ENCODE measurements at places on chromosomes 12 and 14.
A peak's percentile ranks its signal among the peaks of the same experiment; 100 is the strongest.

DNA sequence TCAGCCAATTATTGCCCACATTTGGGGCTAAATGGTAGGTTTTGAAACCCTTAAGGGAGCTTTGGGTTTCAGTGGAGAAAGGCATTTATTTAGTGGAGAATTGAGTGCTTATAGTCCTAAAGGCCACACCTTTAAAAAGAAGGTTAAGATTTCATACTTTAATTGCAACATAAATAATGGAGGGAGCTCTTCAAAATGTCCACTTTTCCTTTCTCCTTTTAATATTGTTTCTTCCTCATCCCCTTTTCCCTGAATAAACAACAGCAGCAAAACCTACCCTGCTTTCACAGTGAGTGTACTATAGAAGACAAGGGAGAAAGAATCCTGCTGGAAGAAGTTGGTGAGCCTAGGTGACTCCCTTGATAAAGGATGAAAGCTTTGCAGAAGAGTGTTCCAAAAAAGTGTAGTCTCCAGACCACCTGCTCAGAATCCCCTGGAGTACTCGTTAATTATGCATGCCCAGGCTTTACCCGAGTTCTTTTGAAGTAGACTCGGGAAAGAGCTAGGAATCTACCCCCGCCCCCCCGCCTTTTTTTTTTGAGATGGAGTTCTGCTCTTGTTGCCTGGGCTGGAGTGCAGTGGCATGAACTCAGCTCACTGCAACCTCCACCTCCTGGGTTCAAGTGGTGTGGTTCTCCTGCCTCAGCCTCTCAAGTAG is 11.5 kb upstream of the EID3 start:
- DNase-seq = no peak

DNA sequence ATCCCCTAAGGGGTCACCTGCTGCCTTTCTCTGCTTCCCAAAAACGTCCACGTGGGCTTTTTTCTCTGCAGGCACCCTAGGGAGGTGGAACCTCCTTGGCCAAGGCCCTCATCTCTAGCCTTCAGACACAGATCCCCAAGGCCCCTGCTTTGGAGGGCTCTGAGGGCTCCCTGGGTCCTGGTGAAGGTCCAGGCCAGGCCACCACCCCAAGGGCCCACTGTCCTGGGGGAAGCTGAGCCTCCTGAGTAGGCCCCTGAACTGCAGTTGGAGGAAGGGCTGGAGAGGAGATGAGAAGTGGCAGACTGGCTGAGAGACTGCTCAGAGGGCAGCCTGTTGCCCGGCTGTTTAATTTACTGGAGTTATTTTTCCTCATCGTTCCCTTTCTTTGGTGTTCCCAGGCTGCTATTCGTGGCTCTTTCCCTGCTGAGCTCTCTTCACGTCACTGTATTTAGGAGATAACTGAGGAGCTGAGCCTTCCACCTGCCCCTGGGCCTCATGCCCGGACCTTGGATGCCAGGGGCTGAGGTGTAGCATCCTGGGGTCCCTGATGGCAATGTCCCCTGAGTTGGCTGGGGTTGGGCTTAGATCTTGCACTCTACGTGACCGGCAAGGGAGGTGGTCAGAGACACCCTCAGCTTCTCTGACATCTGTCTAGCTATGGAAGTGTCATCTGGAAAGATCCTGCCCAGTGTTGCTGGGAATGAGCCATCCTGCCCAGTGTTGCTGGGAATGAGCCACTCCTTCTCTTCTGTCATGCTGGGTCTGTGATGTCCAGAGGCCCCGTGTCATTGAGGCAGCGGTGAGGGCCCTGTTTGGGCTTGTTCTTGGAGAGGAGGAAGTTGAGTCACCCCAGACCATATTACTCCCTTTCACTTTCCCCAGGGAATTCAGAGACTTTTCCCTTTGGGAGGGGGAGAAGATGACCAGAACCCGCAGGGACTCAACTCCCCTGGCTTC is 139.8 kb downstream of the TSPAN9 start:
- DNase-seq = no peak

- DNase-seq = no peak
Observed at GRCh38 chr14:102493585-102493984, 16.0 kb downstream of the ANKRD9 start.

GRCh38 chr12:23204933-23205778 is 580.2 kb downstream of the ETNK1 start:
- no peak for DNase-seq

GRCh38 chr12:4286771-4287317 is 13.3 kb downstream of the CCND2 start:
- no peak for DNase-seq

DNA sequence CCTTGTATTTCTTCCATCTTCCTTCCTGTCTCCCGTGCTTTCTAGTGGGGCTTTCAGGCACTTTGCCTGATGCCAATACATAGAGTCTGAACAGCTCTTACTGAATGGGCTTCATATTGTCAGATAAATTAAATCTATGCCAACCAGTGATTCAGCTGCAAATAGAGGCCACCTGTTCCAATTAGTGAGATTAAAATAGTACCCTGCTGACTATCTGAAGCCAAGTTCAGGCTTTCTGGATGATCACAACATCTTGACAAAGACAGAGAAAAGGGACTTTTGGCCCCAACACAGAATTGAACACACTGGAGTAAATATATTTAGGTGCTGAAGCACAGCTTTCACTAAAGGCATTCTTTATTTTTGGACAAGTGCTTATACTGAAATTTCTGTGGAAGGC is 11.8 kb downstream of the TMCC3 start:
- DNase-seq = peak; percentile 53

GRCh38 chr14:90281261-90281660 is 24.9 kb downstream of the PSMC1 start:
- no peak for DNase-seq

DNA sequence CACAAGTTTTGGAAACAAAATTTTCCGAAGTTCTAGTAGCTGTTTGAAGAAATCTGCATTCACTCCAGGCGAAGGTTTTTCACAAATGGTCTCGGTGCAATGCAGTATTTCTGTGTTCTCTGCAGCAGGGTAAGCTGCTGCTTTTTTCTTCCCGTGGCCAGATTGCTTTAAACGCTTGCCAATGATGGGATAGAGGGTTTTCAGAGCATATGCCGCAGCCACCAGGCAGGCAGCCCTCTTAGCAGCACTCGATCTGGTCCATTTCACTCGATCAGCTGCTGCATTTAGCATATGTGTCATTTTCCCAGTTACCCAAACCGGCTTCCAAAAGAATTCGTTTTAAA is 315 bp downstream of the ABCD2 start:
- peak; percentile 31 for DNase-seq

GRCh38 chr14:97149775-97150174 is 352.6 kb downstream of the VRK1 start:
- DNase-seq = no peak

- no peak for DNase-seq
Observed at GRCh38 chr12:54749191-54749818, 101.1 kb upstream of the DCD start.

DNA sequence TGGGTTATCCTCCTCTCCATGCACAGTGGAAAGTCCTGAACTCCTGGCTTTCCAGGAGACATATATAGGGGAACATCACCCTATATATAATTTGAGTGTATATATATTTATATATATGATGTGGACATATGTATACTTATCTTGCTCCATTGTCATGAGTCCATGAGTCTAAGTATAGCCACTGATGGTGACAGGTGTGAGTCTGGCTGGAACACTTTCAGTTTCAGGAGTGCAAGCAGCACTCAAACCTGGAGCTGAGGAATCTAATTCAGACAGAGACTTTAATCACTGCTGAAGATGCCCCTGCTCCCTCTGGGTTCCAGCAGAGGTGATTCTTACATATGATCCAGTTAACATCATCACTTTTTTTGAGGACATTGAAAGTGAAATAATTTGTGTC is 4.4 kb downstream of the SSTR1 start:
- no peak for DNase-seq

DNA sequence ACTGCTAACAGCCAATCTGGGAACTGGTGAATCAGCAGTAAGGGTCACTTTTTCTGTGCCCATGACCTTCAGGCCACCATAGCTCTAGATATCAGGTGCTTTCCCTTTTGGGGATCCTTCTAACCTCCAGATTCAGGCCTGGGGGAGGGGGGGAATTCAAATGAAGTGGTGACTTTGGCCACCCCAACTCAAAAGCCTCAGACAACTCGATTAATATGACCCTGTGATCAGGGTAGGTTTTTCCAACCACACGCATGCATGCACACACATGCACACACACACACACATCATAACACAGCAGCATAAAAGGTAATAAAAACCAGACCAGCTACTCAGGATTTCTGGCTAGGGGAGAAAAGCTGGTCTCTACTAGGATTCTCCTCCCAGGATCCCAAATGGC is 5.3 kb downstream of the TBX3 start:
- DNase-seq = no peak

DNA sequence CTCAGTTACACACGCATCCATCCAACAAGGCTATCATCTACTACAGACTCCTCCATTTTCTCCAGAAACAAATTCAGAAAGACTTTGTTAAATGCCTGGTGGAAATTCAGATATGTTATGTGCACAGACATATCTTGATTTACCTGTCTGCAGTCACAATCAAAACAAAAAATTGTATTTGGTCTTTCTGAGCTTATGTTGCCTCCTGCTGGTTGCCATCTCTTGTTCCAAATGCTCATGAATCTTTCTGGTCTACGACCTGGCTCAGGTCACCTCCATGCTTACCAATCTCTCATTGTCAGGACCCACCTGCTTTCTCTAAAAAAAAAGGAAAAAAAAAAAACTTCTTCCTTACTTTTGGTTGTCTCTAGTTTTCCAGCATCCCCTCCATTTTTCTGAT is 169.2 kb upstream of the PLXNC1 start:
- DNase-seq = no peak

DNA sequence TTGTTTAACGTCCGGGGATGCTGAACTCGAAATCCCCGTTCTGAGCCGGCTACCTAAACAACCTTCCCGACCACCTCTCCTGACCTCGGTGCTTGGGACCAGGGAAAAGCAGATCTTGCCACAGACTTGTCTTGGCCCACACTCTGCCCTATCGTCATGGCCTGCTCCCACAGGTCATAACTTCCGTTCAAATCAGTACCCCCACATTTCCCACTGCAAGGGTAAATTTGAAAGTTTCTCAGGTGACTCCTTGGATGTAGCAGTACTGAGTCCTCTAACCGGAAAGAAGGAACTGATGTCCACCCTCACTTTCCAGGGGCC is 612 bp upstream of the RBM23 start:
- DNase-seq = no peak

GRCh38 chr12:54220567-54220966 is 31.8 kb upstream of the SMUG1 start:
- DNase-seq = no peak

GRCh38 chr12:91178139-91178561 is 4.5 kb downstream of the DCN start:
- DNase-seq = no peak

GRCh38 chr12:62873116-62873825 is 61.7 kb downstream of the PPM1H start:
- no peak for DNase-seq

GRCh38 chr12:97048421-97049035 is 141.5 kb downstream of the NEDD1 start:
- DNase-seq = no peak

- peak; percentile 39 for DNase-seq
Observed at GRCh38 chr12:52023182-52023975, 16.6 kb downstream of the TAMALIN start.

- no peak for DNase-seq
Observed at GRCh38 chr12:80101126-80101525, 1.8 kb downstream of the OTOGL start.

DNA sequence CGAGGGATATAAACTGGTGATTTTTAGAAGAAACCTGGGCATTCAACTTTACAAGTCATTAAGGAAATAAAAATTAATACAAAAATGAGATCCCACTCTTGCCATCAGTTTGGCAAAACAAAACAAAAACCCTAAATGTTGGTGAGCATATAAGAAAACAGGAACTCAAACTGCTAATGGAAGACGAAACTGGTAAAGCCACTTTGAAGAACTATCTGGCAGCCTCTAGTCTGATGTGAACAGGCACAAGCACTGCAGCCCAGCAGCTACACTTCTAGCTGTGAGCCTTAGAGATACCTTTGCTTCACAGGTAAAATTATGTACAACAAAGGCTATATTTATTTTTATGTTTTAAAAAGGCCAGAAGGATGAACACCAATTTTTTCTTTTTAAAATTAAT is 459.6 kb downstream of the ZFP36L1 start:
- no peak for DNase-seq

- DNase-seq = no peak
Observed at GRCh38 chr12:40168001-40168400, 56.8 kb upstream of the LRRK2 start.

- DNase-seq = no peak
Observed at GRCh38 chr12:115979351-115979750, 298.1 kb downstream of the MED13L start.

- DNase-seq = no peak
Observed at GRCh38 chr14:36313206-36313605, 7.2 kb downstream of the MBIP start.

DNA sequence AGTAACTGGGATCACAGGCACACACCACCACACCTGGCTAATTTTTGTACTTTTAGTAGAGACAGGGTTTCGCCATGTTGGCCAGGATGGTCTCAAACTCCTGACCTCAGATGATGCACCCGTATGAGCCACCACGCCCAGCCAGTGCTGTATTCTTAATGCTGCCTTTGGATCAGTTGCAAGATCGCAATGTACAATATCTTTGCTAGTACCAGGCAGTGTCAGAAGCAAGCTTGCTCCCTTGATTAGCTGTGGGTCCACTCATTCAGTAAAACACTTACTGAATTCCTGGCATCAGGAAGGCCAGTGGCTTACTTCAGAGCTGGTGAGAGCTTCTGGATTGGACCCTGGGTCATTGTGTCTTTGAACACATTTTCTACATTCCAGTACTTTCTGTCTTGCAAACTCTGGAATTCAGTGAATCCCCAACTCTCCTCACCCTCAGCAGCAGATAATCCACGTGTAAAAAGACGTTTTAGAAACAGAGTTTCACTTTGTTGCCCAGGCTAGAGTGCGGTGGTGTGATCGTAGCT is 1183.7 kb downstream of the AACS start:
- no peak for DNase-seq

- no peak for DNase-seq
Observed at GRCh38 chr14:104656014-104656714, 33.3 kb upstream of the INF2 start.

GRCh38 chr12:114069507-114069906 is 103.4 kb upstream of the RBM19 start:
- DNase-seq = no peak

DNA sequence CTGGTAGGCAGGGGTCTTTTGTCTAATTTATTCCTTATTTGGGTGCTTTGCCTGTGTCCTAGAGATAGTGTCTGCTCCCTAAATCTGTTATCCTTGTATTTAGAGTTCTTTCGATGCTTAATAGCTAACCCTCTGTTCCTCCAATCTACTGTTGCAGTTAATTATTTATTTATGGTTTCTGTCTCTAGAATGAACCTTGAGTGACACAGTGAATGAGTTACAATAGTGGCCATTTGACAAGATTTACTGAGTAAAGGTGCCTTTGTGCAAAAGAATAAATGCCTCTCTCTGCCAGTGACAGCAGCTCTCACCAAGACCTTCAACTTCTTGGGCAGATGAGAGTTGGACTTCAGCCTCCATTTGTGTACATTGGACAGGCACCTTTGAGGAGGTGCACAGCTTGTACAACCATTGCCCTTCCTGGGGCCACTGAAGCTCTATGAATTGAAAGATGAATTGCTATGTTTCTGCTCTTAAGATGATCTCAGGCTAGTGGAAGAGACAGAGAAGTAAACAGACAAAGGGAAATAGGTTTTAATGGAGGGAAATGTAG is 165.9 kb downstream of the DERA start:
- no peak for DNase-seq
